LHCN-M2 (cell line): ENCODE measurements at places on chromosomes 7 and 10. TPM values are rescaled to one million over a fixed set of nuclear protein-coding genes. Genes with fewer than 3 reads are reported as not detected.

The CABCOCO1 gene
- total RNA-seq = 0.40 TPM in 1 of 2 replicates, not detected in the other

DNA sequence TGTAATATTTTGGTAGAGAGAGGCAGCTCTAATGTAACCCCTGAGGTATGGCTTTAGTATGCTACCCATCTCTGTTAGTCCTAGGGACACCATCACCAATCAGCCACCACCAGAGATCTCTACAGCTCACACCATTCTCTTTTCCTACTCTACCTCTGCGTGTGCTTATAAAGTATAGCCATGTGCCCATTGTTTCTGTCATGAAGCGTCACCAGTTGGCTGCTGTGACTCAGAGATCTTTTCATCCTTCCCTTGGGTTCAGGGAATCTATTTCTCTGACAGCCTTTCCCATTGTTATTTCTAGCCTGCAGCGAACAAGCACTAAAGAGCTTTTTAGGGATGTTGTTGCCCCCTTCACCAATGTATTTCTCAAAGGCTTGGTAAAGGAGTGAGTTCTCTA is 103.3 kb downstream of the TPST1 start:
- no peak for DNase-seq

The AP4M1 gene
- 53.1 and 59.9 TPM in 2 replicates for total RNA-seq

DNA sequence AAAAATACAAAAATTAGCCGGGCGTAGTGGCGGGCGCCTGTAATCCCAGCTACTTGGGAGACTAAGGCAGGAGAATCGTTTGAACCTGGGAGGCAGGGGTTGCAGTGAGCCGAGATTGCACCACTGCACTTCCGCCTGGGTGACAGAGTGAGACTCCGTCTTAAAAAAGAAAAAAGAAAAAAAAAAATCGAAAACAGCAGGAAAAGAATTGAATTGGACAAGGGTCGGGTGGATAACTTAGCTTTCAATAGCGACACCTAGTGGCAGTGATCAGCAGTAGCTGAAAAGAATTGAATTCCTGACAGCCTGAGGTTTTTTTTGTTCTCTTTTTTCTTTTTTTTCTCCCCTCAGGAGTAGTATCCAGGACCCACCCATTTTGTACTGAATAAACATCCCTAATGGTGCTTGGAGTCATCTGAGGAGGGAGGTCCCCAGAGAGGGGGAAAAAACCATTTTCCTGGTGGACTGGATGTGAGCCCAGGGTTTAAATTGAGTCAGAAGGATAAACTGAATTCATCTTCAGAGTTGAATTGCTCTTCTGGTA is 55.1 kb downstream of the CYCS start:
- DNase-seq = peak; percentile 88

The CFAP46 gene
- not detected in 2 replicates for total RNA-seq

The FRA10AC1 gene
- 6.9 and 7.7 TPM in 2 replicates for total RNA-seq

The SLC13A1 gene
- total RNA-seq = not detected in 2 replicates

DNA sequence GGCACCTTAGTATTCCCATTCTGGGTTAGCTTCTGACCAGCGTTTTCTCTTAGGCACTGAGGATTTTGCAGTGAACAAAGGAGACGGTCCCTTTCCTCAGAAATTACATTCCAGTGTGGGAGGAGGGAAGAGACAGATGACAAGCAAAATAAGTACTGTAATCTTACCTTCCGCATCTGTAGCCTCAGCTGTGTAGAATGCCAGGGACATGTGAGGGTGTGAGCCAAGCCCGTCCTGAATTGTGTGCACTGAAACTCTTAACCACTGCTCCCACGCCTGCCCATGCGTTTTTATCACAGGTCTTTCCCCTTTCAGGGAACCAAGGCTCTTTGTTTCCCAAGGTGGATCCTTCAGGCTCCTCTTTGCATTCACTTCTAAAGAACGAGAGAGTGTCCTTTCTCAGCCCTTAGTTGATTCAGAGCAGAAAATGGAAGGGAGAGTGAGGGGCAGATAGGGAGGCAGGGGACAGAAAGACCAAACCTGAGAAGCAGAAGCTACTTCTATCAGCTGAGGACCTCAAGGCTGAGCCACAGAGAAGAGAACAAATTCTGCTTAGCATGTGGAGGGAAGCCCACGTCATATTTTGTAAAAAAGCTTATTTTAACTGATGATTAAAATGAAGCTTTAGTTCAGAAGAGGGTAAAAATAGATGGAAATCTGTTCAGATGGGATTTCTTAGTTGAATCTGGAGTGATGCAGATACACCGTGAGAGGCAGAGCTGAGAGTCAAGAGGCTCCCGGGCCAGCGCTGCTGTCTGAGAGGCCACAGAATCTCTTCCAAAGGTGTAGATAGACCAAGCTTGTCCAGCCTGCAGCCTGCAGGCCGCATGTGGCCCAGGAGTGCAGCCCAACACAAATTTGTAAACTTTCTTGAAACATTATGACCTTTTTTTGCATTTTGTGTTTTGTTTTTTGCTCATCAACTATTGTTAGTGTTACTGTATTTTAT is 122.5 kb downstream of the CCNY start:
- DNase-seq = peak; percentile 60

DNA sequence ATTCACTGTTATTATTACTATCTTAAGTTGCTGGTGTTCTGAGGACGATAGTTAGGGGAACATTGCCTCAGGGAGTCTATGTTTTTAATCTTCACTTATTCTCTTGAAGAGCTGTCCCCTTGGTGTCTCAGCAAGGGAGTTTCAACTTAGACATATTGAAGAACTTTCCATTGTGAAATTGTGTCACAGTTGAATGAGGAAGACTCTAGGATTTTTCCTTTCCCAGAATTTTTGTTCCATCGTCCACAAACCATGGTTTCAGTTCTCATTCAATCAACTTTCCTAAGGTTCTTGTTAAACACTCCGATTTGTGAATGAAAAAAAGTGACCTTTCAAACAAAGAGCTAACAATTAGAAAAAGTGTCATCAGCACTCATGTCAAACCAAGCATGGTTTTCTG is 128.3 kb downstream of the GATA3 start:
- DNase-seq = no peak

- no peak for DNase-seq
Measured at GRCh38 chr7:4612237-4612636, 69.9 kb upstream of the FOXK1 start.

DNA sequence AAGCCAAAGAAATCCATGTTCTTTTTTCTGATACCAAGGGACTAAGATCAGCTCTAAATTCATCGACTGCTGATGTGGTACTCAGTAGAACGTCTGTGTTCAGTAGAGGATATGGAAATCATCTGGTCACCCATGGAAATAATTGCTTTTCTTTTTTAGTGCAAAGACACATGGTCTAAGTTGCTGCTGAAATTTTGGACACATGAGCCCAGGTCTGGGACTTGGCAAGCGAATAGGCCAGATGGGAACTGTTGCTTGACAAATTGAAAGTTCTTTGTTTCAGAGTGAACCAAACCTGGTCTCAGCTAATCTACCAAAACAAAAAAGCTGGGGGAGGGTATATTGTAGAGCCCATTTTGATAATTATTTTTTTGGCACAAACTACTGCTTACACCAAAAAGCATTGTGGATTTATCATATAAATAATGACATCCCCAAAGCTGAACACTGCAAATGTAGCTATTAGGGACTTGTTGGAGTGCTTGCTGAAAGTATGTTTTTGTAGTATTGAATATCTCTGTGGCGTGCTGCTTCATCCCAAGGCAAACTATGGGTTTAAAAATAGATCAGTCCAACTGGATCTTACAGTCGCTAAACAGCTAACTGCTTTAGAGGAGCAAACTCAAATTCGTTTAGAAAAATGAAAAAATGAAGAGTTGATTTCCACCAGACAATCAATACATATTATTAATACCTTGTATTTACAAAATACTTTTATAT is 144.7 kb downstream of the TRIL start:
- peak; percentile 26 for DNase-seq

The SEMA3D gene
- total RNA-seq = under 0.01 TPM in 1 of 2 replicates, not detected in the other

The CACNB2 gene
- not detected in 2 replicates for total RNA-seq

DNA sequence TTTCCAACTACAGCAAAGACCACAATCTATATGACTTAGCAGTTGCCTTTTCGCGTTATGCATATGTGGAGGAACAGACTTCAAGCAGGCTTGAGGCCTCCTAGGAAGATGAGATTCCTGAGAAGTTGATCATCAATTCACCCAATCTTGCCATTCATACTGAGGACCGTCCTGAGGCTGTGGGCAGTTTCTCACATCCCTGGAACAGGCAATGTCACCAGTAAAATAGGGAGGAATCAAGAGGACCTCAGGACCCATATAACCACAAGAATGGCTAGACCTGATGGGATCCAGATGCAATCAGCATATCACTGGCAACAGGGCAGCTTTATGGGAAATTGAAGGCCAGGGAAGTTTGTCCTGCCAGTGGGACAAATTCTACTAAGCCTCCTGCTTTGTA is 17.3 kb downstream of the KDM7A start:
- no peak for DNase-seq

DNA sequence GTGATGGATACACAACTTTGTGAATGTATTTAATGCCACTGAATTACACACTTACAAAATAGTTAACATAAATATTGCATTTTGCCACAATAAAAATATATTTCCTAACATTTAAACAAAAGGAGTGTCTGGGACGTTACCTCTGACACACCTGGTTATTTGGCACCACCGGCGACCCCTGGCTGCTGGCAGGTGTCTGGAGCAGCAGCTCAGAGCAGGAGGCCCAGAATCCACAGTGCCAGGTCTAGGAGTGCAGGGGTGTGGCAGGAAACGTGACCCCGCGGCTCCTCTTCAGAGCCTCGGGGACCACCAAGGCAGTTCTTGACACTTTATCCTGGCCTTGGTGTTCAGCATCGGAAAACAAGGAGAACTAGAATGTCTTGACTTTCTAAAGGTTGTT is 46.3 kb downstream of the MGMT start:
- DNase-seq = no peak

GRCh38 chr7:74479066-74479781 is 25.5 kb downstream of the GTF2IRD1 start:
- DNase-seq = peak; percentile 34

The FZD8 gene
- 4.1 and 4.2 TPM in 2 replicates for total RNA-seq

The SUPV3L1 gene
- total RNA-seq = 24.9 and 26.0 TPM in 2 replicates

The LRRD1 gene
- 0.06 TPM in 1 of 2 replicates, not detected in the other for total RNA-seq

DNA sequence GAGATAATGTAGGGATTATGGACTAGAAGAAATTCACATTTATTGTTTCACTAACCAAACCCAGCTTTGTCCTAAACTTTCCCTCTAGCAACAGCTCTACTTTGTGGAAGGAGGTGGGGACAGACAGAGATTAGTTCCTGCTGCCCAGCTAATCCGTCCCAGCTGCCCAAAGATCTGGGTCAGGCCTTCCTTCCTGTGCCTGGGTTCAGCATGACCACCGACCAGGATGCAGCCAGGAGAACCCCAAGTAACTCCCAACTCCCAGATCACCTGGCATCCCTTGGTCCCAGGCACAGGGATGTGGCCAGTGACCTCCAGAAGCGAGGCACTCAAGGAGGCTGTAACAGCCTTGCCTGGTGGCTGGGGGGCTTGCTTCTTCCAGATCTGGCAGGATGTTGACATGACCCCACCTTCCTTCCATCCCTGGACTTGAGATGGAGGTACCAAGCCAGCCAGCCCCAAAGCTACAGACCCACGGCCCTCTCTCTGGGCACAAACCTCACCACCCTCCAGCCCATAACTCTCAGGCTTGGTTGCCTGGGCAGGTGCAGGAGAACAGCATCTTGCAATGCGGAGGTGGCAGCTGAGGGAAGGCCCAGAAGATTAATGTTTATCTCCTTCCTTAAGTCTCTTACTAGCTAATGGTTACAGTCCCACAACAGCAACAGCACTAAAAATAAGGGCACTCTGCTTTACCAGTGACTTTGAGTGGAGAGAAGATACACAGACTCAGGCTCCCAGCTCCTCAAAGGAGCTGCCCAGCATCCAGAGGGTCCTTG is 11.1 kb downstream of the CAMK2G start:
- no peak for DNase-seq

- peak; percentile 1 for DNase-seq
Measured at GRCh38 chr10:132836832-132837540, 51.0 kb upstream of the NKX6-2 start.

The NKX2-3 gene
- 0.19 TPM in 1 of 2 replicates, not detected in the other for total RNA-seq

- peak; percentile 94 for DNase-seq
Measured at GRCh38 chr7:105224884-105225651, 163.7 kb downstream of the SRPK2 start.

GRCh38 chr10:106555599-106555998 is 608.9 kb downstream of the SORCS1 start:
- DNase-seq = no peak

DNA sequence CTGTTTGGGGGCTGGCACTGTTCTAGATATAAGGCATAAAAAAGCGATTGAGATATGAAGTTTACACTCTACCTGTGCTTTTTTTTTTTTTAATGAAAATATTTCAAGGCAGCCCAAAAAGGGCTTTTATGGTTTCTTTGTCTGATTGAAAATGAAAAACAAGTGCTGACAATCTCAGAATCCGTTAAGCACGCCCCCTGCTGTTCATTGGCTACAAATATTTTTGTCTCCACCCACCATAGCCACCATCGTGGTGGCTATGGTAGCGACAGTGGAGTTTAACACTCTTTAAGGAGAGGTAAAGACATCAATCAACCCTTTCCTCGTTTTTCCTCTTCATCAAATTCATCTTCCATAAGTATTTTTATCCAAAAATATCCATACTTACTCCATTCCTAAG is 94.2 kb downstream of the CD36 start:
- no peak for DNase-seq

The ARMC3 gene
- total RNA-seq = not detected in 2 replicates

The PCGF6 gene
- total RNA-seq = 16.1 and 17.2 TPM in 2 replicates

The SPACDR gene
- not detected in 2 replicates for total RNA-seq

GRCh38 chr7:28544453-28545117 is 132.3 kb downstream of the CREB5 start:
- DNase-seq = no peak

DNA sequence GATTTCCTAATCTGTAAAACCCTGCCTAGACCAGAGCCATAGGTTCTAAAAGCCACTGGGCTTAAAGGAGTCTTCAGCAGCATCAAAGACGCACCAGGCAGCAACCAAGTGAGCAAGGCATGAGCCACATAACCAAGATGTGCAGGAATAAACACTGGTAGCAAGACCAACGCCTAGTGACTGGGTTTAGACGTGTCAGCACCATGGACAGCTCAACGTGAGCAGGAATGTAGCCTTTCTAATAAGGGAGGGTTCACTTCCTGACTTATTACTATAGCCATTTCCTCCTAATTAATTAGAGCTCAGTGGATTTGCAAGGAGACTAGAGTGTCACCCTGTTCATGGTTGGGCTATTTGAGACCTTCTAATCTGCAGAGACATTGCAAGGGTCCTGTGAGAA is 223.7 kb downstream of the LHFPL3 start:
- peak; percentile 13 for DNase-seq

- no peak for DNase-seq
Measured at GRCh38 chr7:84722086-84722485, 464.8 kb downstream of the SEMA3D start.

DNA sequence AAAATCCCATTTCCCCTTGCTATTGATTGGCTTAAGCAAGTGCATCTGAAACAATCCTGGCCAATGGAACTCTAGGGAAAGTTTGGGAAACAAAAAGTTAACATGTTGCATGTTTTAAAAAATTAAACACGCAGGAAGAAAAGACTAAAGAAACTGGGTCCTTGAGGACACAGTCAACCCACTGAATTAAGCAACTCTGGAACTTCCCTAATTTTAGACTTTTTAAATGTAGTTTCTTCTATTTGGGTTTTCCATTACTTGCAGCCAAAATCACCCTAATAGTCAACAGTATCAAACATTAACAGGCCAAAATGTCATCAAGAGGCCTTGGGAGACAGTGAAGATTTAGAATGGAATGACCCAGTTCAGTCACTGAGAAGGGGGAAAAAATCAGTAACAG is 40.6 kb downstream of the OSBPL3 start:
- DNase-seq = no peak

- DNase-seq = no peak
Measured at GRCh38 chr10:124601016-124601415, 139.4 kb downstream of the LHPP start.
